ENCODE measurements at places on chromosomes 12 and 14.

DNA sequence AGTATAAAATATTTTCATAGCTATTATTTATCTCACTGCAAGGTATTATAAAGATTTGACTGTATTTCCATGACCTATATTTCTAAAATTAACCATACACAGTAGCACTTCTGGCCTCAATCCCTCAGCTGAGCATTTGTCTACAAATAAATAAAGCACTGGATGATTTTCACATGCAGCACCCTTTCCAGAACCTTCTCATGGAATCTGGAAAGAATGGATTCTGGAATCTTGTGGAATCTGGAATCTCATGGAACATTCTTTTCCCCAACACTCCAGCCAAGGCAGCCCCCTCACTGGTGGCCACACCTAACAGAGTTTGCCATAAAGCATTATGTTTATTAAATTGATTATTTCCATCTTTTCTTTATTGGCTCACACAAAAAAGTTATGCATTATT, 199.2 kb downstream of the MSRB3 start:
- no peak for DNase-seq

GRCh38 chr12:49304161-49304560, 9.2 kb downstream of the PRPH start:
- no peak for DNase-seq

GRCh38 chr12:110637869-110638441, 24.0 kb downstream of the TCTN1 start:
- no peak for DNase-seq

DNA sequence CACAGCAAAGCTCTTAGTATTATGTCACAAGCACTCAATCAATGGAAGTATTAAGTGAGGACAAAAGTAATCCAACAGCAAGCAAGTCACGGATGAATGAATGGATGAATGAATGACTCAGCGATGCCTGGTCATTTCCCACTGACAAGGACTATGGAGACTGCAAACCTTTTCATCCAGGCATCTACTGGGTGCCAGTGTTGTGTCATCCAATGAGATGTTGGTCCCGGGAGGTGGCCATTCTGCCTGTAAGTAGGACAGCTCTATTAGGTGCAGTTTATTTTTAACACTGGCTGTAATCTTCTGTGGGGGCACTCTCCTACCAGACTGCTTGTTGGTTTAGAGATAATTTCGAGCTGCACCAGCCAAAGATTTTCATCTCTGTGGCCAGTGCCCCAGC, 39.4 kb downstream of the STAB2 start:
- DNase-seq = no peak

DNA sequence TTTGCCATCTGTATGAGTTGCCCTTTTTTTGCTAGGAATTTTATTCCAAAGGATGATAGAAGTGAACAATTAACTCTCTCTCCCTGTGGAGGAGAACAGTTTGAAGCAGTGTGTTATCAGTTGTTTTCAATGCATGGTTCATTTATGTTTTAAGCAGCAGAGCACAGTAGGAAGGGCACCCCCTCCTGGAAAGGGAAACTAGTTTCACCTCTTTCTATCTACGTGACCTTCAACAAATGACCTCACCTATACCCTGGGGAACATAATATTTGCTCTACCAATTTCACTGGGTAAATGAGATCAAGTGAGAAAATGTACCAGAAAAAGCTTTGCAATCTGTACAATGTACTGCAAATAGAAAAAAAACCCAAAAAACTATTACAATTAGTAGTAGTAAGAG, 5.4 kb upstream of the DCP1B start:
- no peak for DNase-seq

DNA sequence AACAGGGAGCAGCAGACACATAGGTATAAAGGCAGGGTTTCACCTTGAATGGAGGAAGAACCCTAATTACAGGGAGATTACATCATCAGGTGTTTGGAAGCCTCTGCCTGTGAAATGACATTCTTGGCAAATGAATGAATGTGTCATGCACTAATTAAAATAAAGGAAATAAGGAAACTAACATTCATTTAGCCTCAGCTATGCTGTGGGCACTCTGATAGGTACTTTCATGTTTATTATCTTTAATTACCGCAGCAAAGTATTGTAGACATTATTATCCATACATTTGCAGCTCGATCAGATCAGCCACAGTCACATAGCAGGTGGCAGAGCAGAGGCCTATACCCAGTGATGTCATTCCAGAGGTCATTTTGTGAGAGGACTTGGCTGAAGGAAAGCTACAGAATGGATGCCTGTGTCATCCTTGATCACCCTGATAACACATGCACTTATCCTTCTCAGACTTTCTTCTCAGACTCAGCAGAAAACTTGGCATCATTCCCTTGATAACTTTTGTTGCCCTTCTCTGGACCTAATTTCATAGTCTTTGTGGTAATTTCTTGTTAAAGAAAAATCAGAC, 18.4 kb downstream of the ZNF664 start:
- DNase-seq = no peak

- DNase-seq = no peak
These were observed 813 bp downstream of the TWF1 start for GRCh38 chr12:43805149-43805859.

DNA sequence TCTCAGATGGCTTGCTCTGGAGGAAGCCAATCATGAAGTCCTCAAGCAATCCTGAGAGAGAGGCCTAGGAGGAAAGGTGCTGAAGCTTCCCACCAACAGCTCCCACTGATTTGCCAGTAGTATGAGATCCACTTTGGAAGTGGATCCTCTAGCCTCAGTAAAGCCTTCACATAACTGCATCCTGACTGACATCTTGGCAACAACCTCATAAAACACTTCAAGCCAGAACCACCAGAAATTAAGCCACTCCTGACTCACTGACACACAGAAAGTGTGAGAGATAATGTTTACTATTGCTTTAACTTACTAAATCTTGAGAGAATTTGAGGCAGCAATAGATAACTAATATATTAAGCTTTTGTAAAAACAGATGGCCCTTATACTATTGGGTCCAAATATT, 11.7 kb upstream of the TMX1 start:
- no peak for DNase-seq

DNA sequence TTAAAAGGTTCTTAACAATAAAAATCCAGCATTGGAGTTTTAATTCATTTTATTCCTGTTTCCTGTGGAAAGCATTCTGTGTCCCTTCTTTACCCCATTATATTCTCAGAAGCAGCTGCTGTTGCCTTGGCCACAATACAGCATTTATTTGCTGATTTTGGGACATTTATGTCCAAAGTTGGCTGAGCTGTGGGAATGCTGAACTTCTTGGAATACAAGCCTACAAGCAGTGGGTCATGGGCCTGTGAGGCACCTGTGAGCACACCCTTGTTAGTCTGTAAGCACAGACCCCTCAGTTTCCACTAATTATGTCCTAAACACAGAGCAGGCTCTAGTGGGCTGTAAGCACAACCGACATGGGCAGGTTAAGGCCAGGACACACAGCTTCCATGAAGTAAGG, 122.2 kb upstream of the IGF1 start:
- DNase-seq = no peak

DNA sequence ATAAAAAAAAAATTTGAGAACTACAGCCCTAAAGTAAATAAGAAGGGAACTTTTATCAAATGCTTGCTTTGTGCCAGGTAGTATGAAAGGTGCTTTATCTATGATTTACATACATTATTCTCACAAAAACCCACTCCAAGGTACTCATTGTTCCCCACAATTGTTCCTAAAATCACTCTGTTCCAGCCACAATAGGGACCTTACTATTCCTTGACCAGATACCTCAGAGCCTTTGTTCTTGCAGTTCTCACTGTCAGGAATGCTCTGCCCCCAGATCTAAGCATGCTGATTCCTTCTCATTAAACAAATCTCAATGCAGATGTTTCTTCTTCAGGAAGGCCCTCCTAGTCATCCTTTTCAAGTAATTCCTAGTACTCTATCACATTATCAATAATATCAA, 60.2 kb downstream of the PPP1R12A start:
- no peak for DNase-seq

DNA sequence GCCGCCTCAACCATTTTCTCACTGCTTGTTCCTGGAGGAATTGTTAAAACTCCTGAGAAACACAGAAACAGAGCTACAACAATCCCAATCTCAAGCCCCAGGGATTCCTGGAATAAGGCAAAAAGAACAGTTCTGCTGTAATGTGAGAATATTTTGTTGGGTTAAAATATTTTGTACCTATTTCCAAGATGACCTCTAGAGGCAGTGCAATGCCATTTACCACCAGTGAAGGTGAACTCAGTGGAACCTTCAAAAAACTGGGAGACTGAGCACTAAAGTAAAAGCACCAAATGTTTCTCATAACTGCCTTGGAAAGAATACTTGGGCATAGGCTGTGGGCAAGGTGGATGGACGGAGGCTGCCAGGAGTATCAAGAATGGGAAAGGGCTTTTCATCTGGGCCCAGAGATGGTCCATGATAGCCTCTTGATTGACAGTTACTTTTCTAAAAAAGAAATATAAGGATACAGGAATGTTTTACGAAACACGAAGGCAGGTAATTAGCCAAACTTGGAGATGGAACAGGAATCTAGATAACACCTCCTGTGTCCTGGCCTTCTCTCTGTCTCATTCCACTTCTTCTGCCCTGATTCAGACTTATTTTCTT, 334.0 kb upstream of the FLRT2 start:
- no peak for DNase-seq

GRCh38 chr12:96500693-96501092, 11.3 kb downstream of the CFAP54 start:
- no peak for DNase-seq

GRCh38 chr12:263574-263973, 938 bp upstream of the SLC6A13 start:
- DNase-seq = no peak

- no peak for DNase-seq
These were observed 105.5 kb downstream of the GXYLT1 start for GRCh38 chr12:42039176-42039575.

- no peak for DNase-seq
These were observed 10.2 kb downstream of the ARHGDIB start for GRCh38 chr12:14950982-14951746.

- no peak for DNase-seq
These were observed 1.7 kb upstream of the SPATS2 start for GRCh38 chr12:49365542-49365941.

GRCh38 chr12:52975204-52975603, 26.3 kb downstream of the KRT18 start:
- no peak for DNase-seq

- no peak for DNase-seq
These were observed 1.6 kb upstream of the TAS2R30 start for GRCh38 chr12:11136075-11136474.

DNA sequence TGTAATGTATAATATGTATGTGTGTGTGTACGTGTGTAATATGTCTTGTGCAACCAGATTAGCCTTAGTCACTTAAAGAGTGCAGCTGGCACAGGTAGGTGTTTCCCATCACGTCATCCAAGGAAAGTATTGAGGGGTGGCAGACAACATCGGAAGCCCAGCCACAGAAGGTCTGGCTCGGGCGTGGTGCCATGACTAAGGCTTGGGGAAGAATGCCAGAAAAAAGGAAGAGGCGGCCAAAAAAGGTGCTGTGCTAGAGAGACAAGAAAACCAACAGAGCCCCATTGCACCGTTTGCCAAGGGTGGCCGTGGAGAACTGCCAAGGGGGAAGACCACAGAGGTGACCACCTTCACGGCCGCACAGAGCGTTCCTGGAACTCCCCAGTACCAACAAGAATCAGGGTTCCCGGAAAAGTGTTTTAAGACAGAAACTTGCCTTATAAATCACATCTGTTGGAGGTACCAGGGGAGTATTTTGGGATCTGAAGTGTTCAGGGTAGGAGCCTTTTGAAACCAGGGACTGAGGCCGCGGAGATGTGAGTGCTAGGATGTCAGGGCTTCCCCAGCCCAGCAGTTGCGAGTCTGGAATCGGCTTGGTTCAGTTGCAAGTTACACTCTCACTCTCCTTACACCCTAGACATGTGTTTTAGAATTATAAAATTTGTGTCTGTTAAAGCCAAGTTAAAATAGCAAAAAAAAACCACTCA, 131.2 kb upstream of the DYRK2 start:
- DNase-seq = no peak

- no peak for DNase-seq
These were observed 231.8 kb downstream of the CRADD start for GRCh38 chr12:93908846-93909567.

DNA sequence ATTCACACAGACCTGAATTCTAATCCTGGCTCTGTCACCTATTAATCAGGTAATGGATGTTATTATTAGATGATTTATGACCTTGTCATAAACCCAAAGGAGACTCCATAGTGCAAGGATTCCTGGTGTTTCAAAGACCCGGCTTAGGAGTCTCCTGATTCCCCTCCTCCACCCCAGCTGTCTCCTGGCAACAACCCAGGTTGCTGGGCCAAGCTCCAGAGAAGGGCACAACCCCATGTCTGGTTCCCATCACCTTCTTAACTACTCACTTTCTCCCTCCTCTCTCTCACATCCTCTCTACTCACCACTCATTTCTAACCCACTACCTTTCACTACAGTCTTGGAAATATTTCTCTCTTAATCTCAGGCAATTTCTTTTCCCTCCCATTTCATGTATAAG, 41.6 kb downstream of the RHOJ start:
- DNase-seq = no peak

DNA sequence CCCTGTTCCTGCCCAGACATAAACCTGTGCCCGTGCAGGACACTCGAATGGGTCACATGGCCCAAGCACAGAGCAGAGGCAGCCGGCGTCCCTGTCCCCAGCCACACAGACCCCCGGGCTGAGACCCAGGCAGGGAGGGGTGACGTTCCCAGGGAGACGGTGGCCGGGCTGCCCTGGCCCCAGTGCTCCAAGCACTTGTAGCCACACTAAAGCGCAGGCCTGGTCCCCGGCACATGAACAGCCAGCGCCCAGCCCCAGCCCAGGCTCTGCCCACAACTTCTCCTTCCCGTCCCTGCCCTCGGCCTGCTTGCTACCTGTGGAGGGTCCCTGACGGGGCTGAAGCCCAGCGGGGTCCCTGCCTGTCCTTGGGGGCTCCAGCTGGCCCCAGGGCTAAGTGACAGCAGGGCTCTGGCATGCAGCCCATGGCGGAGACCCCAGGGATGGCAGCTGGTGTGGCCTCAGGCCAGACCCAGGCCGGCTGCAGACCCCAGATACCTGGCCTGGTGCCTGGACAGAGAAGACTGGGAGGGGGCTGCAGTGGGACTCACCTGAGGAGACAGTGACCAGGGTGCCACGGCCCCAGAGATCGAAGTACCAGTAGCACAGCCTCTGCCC, 338.4 kb downstream of the TMEM121 start:
- no peak for DNase-seq

GRCh38 chr14:104171029-104171697, 32.8 kb downstream of the KIF26A start:
- no peak for DNase-seq

DNA sequence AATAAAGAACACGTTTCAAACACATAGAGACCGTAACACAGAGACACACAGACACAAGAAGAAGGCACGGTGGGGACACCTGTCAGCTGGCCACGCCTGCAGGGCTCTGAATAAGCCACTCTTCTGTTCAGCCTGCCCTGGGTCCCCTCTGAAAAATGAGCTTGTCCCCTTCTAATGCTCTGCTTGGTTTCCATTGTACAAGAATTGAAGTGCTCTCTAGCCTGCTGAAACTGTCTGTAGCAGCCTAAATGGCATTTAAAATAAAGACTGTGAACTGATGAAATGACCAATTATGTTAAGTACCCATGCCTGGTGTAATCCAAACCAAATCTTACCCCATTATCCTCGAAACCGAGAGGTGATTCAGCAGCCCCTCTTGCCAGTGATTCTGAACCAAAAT, 139.8 kb downstream of the FOXN3 start:
- DNase-seq = no peak
